ENCODE measurements at places on chromosomes 3 and 15. TPM values are rescaled to one million over a fixed set of nuclear protein-coding genes. Genes with fewer than 3 reads are reported as not detected.

The SERPINI2 gene
- not detected for total RNA-seq

The DNAJA4 gene
- total RNA-seq: 3.2 TPM

The ADAMTS17 gene
- total RNA-seq: 5.5 TPM

The ATP1B3 gene
- total RNA-seq: 25.2 TPM

The PDZRN3 gene
- 81.9 TPM for total RNA-seq

The UNC13C gene
- not detected for total RNA-seq

The OXTR gene
- 0.49 TPM for total RNA-seq

The ALDH1L1 gene
- total RNA-seq: 1.3 TPM

The ACKR4 gene
- total RNA-seq: not detected

The KCNH8 gene
- total RNA-seq: 0.86 TPM

The CKMT1B gene
- total RNA-seq: 3.8 TPM

The IL17RE gene
- 1.3 TPM for total RNA-seq

The MME gene
- total RNA-seq: 5.5 TPM

DNA sequence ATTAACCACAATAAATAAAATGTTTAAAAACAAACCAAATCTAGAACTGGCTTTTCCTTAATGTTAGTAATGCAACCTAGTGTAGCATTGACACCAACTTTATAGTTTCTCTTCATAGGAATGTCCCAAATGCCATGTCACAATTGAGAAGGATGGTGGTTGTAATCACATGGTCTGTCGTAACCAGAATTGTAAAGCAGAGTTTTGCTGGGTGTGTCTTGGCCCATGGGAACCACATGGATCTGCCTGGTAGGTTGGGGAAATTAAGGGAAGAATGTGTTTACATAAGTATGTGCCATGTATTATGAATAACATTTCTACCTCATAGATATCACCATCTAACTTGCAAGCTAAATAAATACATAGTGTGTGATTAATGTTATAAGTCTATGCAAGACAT, 84.4 kb upstream of the GOLGA6B start:
- no peak for DNase-seq
- H3K36me3 ChIP-seq: peaks cover 60% of the 10 kb centered on the region
- H3K27ac ChIP-seq: no peak overlapping the region
- no peak overlapping the region for H3K4me3 ChIP-seq

GRCh38 chr15:72932472-72932871, 119.8 kb upstream of the NEO1 start:
- H3K36me3 ChIP-seq: no peaks in the 10 kb centered on the region
- H3K4me1 ChIP-seq: no peaks in the 10 kb centered on the region
- no peak overlapping the region for H3K27ac ChIP-seq
- no peaks in the 10 kb centered on the region for H3K27me3 ChIP-seq
- DNase-seq: no peak

- H3K27me3 ChIP-seq: no peaks in the 10 kb centered on the region
- peaks cover 27% of the 10 kb centered on the region for H3K4me1 ChIP-seq
- H3K36me3 ChIP-seq: no peaks in the 10 kb centered on the region
- H3K27ac ChIP-seq: peak overlapping the region; percentile 30
- H3K4me3 ChIP-seq: no peak overlapping the region
- peak; percentile 64 for DNase-seq
These were observed 155.2 kb downstream of the RBPMS2 start for GRCh38 chr15:64619880-64620839.

- H3K27me3 ChIP-seq: peaks cover 65% of the 10 kb centered on the region
- peaks cover 11% of the 10 kb centered on the region for H3K4me1 ChIP-seq
- H3K36me3 ChIP-seq: no peaks in the 10 kb centered on the region
- H3K27ac ChIP-seq: no peak overlapping the region
- H3K4me3 ChIP-seq: no peak overlapping the region
These were observed 183.6 kb upstream of the TLE3 start for GRCh38 chr15:70281261-70281810.

- H3K4me3 ChIP-seq: peak overlapping the region; percentile 23
- peaks cover 17% of the 10 kb centered on the region for H3K36me3 ChIP-seq
- H3K27ac ChIP-seq: peak overlapping the region; percentile 79
- DNase-seq: no peak
- H3K4me1 ChIP-seq: peaks cover 13% of the 10 kb centered on the region
These were observed 635 bp upstream of the RCN2 start for GRCh38 chr15:76930831-76931396.

DNA sequence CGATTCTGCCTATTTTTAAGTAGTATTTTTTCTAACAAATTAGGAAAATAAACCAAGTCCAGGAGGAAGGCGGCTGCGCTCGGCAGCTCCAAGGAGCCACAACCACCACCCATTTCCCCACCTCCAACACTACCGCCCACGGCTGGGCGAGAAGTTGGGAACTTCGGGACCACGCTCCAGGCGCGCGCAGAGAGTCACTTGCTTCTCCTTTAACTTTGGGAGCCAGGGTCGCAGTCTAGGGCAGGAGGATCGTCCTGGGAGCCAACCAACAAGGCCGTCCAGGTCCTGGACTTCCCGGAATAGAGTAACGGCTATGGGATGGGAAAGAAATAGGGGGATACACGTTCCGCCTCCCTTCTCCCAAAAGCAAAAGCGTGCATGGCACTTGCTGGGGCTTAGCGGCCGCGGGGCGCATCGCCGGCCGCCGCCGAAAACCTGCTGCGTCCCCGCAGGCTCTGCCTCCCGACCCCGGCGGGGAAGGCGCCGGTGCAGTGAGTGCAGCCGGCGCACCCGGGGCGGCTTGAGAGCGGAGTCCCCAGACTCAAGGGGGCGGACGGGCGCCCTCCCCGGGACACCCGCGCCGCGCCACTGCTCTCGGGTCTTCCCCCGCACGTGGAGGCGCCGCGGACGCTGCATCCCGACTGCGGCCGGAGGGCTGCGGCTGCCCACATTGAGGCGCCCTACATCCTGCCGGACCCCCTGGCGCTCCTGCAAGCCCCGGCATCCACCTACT, 699 bp downstream of the MEGF11 start:
- DNase-seq: peak; percentile 57
- H3K4me3 ChIP-seq: peak overlapping the region; percentile 54
- H3K36me3 ChIP-seq: no peaks in the 10 kb centered on the region
- H3K27ac ChIP-seq: no peak overlapping the region
- no peaks in the 10 kb centered on the region for H3K4me1 ChIP-seq
- H3K27me3 ChIP-seq: peaks cover 99% of the 10 kb centered on the region

GRCh38 chr15:63446255-63446654, 58.1 kb upstream of the USP3 start:
- H3K36me3 ChIP-seq: no peaks in the 10 kb centered on the region
- H3K4me3 ChIP-seq: no peak overlapping the region
- no peak overlapping the region for H3K27ac ChIP-seq
- no peaks in the 10 kb centered on the region for H3K27me3 ChIP-seq

DNA sequence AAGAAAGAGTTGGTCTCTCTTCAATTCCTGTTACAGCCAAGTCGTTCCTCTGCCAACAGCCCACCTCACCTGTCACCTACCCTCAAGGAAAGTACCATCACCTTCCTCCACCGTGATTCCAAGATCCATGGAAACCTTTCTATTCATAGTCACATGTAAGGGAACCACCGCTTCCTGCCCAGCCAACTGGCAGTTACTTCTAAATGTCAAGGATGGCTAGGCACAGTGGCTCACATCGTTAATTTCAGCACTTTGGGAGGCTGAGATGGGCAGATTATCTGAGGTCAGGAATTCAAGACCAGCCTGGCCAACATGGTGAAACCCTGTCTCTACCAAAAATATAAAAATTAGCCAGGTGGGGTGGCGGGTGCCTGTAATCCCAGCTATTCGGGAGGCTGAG, 82.8 kb downstream of the FOXP1 start:
- H3K27me3 ChIP-seq: no peaks in the 10 kb centered on the region
- H3K36me3 ChIP-seq: no peaks in the 10 kb centered on the region
- H3K27ac ChIP-seq: no peak overlapping the region
- no peak for DNase-seq
- peaks cover 19% of the 10 kb centered on the region for H3K4me1 ChIP-seq

GRCh38 chr15:64483749-64484148, 23.4 kb downstream of the ZNF609 start:
- H3K36me3 ChIP-seq: no peaks in the 10 kb centered on the region
- DNase-seq: no peak
- H3K4me3 ChIP-seq: no peak overlapping the region
- H3K4me1 ChIP-seq: no peaks in the 10 kb centered on the region
- H3K27me3 ChIP-seq: no peaks in the 10 kb centered on the region

DNA sequence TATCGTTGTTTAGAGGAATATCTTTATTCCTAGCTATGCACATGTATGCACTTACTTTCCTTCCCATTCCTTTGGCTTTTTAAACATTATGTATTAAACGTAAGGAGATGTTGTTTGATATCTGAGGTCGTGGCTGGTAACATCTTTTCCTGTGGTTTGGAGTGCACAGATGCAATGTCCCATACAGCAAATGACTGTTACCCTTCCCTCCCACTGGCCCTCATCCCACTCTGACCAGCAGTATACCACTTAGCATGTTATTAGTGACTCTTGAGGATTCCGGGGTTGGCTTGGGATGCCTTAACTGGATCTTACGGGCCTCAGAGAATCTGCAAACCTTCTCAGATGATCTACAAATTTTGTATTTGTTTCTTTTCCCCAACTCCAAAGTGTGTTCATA, 34.5 kb downstream of the TGFBR2 start:
- H3K36me3 ChIP-seq: peaks cover 4% of the 10 kb centered on the region
- no peak for DNase-seq
- H3K27ac ChIP-seq: no peak overlapping the region
- H3K4me3 ChIP-seq: no peak overlapping the region
- no peaks in the 10 kb centered on the region for H3K27me3 ChIP-seq

GRCh38 chr3:110569073-110569472, 502.5 kb upstream of the NECTIN3 start:
- no peaks in the 10 kb centered on the region for H3K27me3 ChIP-seq
- H3K4me1 ChIP-seq: no peaks in the 10 kb centered on the region
- no peak overlapping the region for H3K27ac ChIP-seq
- DNase-seq: no peak
- H3K4me3 ChIP-seq: no peak overlapping the region
- no peaks in the 10 kb centered on the region for H3K36me3 ChIP-seq

GRCh38 chr15:48887144-48887543, 9.2 kb downstream of the EID1 start:
- no peak overlapping the region for H3K4me3 ChIP-seq
- no peak overlapping the region for H3K27ac ChIP-seq
- no peaks in the 10 kb centered on the region for H3K36me3 ChIP-seq
- H3K4me1 ChIP-seq: no peaks in the 10 kb centered on the region

GRCh38 chr3:119300991-119301391, 6.8 kb downstream of the ARHGAP31 start:
- no peak overlapping the region for H3K4me3 ChIP-seq
- no peak for DNase-seq
- H3K36me3 ChIP-seq: peaks cover 5% of the 10 kb centered on the region
- no peaks in the 10 kb centered on the region for H3K27me3 ChIP-seq

DNA sequence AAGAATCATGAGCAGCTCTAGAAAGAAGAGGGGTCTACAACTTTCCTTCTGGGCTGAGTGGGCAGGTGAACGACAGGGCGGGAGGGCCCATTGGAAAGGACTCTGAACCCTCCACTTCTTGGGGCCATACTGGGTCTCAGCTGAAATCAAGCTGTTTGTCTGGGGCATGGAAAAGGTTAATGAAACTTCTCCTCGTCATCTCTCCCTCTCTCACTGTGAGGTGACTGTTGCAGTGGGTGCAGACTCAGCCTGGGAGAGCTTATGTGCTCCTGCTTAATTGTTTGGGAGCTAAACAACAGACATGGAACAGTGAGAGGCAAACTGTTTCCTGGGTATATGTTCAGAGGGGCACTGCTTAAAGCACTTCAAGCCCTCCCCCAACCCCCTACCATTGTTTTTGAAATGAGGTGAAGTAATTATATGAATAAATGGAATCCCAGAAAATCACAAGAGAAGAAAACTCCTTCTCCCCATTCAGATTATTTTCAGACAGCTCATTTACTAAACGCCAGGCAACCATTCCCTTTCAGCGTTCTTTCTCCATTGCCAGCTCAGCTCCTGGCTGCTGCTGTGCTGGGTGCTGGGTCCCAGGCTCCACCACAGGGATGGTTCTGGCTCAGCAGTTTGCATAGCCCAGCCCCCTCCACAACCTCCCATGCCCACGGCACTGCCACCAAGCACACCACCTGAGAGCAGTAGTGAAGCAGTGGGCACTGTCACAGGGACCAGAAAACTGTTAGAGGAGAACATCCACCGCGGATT, 444.9 kb upstream of the TBL1XR1 start:
- no peak for DNase-seq
- no peak overlapping the region for H3K4me3 ChIP-seq
- no peaks in the 10 kb centered on the region for H3K27me3 ChIP-seq
- no peak overlapping the region for H3K27ac ChIP-seq

DNA sequence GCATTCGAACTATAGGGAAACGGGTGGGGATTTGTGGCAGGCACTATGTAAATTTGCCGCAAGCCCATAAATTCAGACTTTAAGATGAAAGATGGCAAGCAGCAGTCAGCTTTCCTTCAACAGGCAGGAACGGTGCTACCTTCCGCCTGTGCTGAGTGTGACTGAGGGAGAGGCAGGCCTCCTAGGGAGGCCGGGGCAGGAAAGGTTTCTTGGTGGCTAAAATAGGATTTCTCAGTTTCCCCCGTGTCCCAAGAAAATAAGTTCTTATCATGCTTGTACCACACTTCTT, 12.5 kb downstream of the FLNB start:
- DNase-seq: no peak
- peak overlapping the region; percentile 60 for H3K27ac ChIP-seq
- no peak overlapping the region for H3K4me3 ChIP-seq
- H3K4me1 ChIP-seq: peaks cover 15% of the 10 kb centered on the region

DNA sequence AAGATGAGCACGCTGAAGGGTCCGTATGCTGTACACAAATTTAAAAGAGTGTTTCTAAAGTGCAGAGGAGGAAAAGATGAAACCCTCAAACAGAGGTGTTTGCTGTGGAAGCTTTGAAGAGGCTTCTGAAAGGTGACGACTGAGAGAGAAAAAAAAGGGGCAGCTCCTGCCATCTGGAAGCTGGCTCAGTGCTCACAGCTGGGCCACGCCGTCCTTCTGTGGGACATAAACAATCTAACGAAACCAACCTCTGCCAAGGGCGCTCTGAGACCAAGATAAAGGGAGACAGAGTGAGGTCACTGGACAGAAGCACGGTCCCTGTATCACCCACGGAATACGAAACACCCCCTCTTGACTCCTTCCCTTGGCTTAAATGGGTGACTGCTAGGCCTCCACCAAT, 96.3 kb upstream of the SLC6A6 start:
- H3K36me3 ChIP-seq: no peaks in the 10 kb centered on the region
- H3K4me3 ChIP-seq: no peak overlapping the region
- no peak overlapping the region for H3K27ac ChIP-seq
- H3K4me1 ChIP-seq: no peaks in the 10 kb centered on the region

All from cardiac muscle cell (in vitro differentiated cells and primary cell).